ENCODE measurements at places on chromosomes 1 and 21.

DNA sequence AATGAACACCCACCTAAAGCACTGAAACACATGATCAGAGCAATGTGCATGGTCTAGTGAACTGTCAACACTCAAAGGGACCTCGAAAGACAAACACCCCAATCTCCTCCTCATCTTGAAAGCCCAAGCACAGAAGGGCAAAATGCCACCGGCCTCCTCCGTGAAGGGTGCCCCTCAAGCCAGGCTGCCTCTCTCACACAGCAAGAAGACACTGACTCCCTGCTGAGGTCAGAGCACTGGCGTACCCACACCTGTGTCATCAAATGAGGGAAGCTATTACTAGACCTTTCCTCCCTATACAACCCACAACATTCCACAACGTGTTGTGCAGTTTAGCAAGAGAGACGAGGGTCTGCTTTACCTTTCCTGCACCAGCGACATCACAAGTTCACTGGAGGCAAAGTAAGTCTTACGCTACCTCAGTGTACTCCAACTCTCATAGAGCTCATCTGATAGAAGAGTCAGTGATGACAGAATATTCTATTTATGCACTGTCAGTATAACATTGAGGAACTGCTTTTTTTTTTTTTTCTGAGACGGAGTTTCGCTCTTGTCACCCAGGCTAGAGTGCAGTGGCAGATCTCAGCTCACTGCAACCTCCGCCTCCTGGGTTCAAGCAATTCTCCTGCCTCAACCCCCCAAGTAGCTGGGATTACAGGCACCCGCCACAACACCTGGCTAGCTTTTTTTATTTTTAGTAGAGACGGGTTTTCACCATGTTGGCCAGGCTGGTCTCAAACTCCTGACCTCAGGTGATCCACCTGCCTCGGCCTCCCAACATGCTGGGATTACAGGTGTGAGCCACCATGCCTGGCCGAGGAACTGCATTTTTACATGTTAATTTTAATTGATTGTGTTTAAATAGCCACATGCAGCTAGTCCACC, 3.3 kb downstream of the SH3BP5L start:
- DNase-seq, result no peak

DNA sequence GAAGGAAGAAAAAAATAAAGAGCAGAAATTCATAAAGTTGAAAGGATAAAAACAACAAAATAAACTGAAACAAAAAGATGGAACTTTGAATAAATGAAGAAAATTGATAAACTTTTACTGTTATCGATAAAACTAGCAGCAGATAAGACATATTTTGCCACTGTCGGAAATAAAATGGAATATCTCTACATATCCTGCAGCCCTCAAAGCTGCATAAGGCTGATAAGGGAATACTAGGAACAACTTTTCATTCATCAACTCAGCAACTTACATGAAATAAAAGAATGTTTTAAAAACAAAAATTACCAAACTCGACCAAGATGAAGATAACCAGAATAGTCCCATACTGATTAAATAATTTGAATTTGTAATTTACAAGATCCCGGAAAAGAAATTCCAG, 48.0 kb upstream of the GRIK1 start:
- DNase-seq, result no peak

DNA sequence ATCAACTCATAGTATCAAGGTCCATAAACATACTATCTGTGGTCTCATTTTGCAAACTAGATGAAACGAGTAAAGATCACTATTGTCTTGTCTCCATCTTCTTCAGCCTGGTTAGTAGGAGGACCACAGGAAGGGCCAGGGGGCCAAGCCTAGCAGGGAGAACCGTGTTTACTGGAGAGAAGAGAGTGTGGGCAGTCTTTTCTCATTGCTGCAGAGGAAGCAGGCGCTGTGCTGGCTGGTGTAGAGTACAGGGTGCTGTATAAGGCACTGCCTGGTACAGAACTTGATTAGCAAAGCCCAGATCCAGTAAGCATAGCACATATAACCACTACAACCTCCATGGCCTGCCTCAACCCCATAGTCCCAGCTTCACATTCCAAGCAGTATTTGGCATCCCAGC, 10.0 kb upstream of the B4GALT3 start:
- DNase-seq, result no peak

- DNase-seq, result no peak
Measured at GRCh38 chr1:208921259-208921658, 662.3 kb upstream of the CAMK1G start.

DNA sequence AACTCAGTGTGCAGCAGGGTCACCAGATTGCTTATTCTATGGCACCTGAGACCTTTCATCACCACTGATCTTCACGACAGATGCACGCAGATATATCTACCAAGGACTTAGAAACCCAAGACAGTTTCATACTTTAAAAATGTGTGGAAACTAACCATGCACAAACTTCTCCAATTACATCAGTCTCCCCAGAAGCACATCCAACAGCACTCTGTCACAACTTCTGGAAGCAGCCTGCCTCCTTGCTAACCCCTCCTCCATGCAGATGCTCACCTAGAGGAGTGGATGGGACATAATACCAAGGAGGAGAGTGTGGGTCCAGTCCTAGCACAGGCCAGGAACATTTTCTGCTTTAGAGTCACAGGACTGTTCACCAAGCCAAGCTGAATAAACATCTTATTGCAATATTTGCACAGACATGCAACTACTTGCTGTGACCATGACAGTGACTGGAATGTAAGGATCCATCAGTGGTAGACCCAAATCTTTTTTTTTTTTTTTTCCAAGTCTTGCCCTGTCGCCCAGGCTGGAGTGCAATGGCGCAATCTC, 69.4 kb downstream of the HIVEP3 start:
- no peak for DNase-seq

DNA sequence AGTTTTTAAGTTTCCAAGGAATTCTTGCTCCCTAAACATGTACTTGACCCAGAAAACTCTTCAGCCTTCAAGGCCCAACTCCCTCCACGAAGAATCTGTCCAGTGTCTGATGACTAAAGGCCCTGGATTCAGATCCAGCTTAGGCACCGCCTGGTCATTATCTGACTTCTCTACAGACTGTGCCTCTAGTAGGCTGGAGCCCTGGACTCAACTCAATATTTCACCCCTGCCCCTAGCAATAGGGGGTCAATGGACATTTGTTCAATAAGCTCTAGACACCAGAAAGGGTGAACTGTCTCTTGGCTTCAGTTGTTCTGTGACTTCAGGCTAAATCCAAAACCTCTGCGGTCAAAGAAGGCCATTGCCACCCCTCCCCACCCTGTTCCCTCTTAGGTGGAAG, 34.5 kb downstream of the NUAK2 start:
- DNase-seq, result no peak

DNA sequence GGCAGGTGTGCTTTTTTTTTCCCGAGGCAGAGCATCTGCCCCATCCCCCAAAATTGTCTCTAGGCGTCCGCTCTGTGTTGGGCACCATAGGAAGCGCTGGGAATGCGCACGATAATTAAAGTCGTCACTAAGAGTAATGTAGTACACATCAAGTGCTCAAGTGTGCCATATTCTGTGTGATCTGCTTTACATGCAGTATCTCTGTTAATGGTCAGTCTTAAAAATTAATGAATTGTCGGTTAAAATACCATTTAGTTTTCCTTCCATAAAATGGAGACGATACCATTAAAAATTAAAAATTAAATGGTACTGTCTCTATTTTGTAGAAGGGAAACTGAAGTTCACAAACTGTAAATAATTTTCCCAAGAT, 544 bp upstream of the CCT8 start:
- DNase-seq, result no peak

DNA sequence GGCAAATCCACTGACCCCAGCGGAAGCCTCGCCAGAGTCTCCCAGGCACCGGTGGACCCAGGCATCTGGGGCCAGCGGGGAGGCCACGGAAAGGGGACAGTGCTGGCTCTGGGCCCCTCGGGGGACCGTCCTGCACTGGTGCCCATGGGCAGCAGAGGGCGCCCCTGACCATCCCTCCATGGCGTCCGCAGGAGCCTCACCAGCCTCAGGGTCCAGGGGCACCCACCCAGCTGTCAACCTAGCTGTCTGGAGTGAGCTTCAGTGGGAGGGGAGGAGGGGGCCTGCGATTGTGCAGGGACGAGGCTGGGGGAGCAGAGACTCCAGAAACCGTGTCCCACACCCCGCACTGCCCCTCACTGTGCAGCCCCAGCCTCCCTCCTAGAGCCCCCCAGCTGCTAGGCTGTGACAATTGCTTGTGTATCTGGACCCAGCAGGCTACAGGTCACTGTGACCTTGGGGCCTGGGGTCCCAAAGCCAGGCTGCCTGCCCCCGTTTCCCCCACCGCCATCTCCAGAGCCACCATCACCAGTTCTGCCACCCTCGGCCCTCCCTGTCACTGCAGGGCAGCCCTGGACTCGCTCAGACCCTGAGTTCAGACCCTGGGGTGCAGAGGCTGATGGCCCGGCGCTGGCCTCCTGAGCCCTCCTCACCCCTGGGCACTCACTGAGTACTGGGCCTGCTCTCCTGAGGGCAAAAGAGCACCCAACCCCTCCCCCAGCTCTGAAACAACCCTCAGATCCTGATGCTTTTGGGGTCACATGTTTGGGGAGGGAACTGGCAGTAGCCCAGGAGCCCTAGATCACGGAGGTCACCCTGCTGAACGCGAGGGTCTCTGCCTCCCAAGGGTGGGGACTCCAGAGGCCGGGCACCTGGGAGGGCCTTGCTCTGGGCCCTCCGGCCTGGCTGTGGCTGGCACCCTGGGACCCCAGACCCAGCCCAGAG, 10.6 kb upstream of the COL6A1 start:
- DNase-seq, result peak; percentile 64

DNA sequence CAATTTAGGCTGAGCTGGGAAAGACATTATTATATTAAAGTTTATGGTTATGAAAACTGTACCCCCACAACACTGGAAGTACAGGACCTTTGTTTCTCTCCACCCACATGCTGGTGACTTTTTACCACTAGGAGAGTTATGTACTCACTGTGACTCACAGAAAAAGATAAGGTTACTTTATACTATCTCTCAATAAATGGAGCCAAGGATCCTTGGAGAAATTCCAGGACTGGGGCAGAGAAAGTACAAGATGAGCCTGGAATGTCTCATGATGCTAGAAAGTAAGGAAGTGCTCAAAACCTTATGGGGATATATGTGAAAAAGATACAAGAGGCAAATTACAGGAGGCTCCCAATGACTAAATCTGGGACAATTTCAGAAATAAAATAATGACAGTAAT, 63.9 kb upstream of the C1orf105 start:
- peak; percentile 85 for DNase-seq

DNA sequence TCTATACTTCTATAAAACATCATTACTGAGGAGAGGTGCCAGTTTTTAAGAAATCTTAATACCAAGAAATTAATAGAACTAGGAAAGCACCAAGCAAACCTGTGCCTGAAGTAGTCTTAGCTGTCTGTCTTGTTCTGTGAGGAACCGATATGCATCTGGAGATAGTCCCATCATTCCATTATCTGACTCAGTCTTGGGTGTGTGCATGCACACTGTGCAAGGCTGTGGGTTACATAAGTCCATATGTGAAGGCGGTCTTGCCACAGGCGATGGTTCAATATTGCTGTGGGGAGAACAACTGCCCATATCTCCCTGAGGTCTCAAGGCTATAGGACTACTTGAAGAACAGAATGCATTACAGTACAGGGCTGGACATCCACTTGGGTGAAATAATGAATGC, 33.8 kb downstream of the STIL start:
- no peak for DNase-seq

GRCh38 chr1:48093696-48094528, 96.7 kb upstream of the TRABD2B start:
- peak; percentile 19 for DNase-seq

- peak; percentile 45 for DNase-seq
Measured at GRCh38 chr1:15758343-15758931, at the start of gene FBLIM1. Gene FBLIM1, plus strand, starts transcription at chr1:15758795. Its CDS starts 6,189 bp downstream, at chr1:15764984.

- DNase-seq, result peak; percentile 84
Measured at GRCh38 chr1:161733526-161733925, 12.2 kb downstream of the FCRLB start.

DNA sequence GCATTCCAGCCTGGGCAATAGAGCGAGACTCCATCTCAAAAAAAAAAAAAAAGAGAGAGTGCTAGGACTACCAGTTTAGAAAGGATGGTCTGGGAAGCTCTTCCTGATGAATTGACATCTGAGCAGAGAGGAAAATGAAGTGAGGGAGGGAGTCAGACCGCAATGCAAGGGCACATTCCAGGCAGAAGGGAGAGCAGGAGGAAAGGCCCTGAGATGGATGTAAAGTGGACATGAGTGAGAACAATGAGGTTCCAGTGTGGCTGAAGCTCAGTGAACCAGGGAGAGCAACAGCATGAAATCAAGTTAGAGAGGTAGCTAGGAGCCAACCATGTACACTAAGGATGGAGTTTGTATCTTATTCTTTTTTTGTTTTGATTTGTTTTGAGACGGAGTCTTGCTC, 55.9 kb upstream of the SPOCD1 start:
- DNase-seq, result no peak

- no peak for DNase-seq
Measured at GRCh38 chr1:5947071-5947821, 45.0 kb downstream of the NPHP4 start.

DNA sequence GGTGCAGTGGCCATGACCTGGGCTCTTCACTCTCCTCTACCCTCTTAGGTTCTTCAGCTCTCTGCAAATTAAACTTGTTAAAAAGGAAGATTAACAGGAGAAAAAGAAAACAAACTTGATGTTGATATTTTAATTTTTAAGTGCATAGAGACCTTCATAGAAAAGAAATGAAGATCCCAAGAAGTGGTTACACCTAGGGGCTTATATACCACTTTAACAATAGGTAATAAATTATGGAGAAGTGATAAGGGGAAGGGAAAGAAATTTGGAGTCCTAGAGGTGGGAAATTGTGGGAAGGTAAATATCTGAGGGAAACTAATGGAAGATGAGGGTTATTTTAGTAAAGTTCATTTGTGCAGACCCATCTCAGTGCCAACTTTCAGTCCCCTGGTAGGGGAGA, 16.5 kb upstream of the TFF3 start:
- no peak for DNase-seq

DNA sequence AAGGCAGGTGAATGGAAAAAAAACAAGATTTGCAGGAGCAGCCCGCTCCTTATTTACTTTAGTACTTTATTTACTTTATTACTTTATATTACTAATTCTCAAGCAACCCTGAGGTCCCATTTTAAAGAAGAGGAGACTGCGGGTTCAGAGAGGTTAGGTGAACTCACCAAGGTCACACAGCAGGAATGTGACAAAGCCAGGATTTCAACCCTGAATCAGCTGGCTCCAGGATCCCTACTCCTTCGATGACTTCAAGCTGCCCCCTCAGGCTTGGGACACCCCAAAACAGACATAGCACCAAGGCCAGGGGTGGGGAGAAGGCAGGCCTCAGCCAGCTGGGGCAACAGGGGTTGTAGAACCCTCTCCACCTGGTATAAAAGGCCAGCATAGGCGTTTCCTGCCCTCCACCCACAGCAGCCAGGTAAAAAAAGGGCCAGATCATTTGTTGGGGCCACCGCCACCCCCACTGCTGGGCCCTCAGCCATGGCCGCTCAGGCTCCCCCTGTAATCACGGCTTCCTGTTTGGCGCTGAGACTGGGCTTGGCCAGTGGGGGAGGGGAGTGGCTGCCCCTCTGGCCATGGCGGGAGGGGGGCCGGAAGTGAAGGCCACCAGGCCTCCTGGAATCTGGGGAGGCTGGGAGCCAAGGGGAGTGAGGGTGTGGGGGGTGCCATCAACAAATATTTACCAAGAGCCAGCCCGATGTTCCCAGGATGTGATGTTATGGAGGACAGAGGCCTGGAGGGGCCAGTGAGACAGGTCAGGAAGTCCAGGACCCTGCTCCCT, 6.6 kb downstream of the SDC3 start:
- DNase-seq, result no peak

- DNase-seq, result no peak
Measured at GRCh38 chr1:37068897-37069296, 34.6 kb upstream of the GRIK3 start.

Data from fibroblast of skin of scalp (primary cell).